ENCODE measurements at places on chromosomes 4 and X. TPM values are rescaled to one million over a fixed set of nuclear protein-coding genes. Genes with fewer than 3 reads are reported as not detected.

Gene FHL1
- 0.65 TPM for total RNA-seq

Gene TREX2
- total RNA-seq: 2.0 TPM

DNA sequence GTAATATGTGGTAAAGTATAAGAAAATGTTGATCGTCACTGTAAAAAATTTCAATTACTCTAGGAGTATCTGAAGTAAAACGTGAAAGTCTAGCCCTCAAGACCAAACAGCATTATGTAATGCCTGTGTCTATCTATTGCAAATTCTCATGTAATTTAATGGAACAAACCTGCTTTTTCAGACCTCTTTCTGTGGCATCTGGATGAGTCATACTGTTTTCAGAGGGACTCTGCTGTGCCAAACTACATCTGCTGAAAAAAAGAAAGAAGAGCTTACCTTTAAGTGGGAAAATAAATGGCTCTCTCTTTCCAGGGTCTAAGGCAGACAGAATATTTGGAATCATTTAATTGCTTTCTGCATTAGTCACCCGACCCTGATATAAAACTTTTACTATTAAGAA, 89.8 kb upstream of the ARMCX2 start:
- H3K27me3 ChIP-seq: no peaks in the 10 kb centered on the region
- H3K4me1 ChIP-seq: no peaks in the 10 kb centered on the region
- DNase-seq: no peak
- no peak overlapping the region for H3K27ac ChIP-seq

- no peaks in the 10 kb centered on the region for H3K36me3 ChIP-seq
- no peaks in the 10 kb centered on the region for H3K4me1 ChIP-seq
- no peak overlapping the region for H3K27ac ChIP-seq
- no peaks in the 10 kb centered on the region for H3K27me3 ChIP-seq
Observed at GRCh38 chr4:139934057-139934707, 219.8 kb downstream of the MAML3 start.

DNA sequence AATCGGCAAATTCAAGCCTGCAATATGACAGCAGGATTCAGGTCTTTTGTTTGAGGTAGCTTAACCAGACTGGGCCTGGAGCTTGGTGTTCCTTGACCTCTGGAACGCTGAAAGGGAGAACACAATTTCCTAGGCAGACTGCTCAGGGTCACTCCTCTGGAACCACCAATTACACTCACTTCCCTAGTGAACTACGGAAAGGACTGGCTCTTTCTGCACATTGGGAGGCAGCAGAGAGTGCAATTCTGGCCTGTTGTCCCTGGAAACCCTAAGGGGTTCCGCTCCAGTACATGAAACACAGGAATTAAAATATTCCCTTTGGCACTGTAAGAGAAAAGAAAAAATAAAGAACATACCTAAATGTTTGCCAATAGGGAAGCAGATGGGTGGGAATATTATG, 58.6 kb downstream of the GPC3 start:
- H3K4me1 ChIP-seq: no peaks in the 10 kb centered on the region
- H3K36me3 ChIP-seq: no peaks in the 10 kb centered on the region
- no peak for DNase-seq
- no peak overlapping the region for H3K27ac ChIP-seq
- H3K4me3 ChIP-seq: no peak overlapping the region
- no peaks in the 10 kb centered on the region for H3K27me3 ChIP-seq

Data from PC-9 (cell line).